Astrocyte (in vitro differentiated cells and primary cell): ENCODE measurements at places on chromosomes 3 and 15. TPM values are rescaled to one million over a fixed set of nuclear protein-coding genes. Genes with fewer than 3 reads are reported as not detected.
A peak's percentile ranks its signal among the peaks of the same experiment; 100 is the strongest.

GRCh38 chr3:192947421-192947820 is 29.8 kb upstream of the MB21D2 start:
- H3K36me3 ChIP-seq: no peaks in the 10 kb centered on the region
- DNase-seq: no peak
- H3K4me1 ChIP-seq: no peaks in the 10 kb centered on the region
- H3K27me3 ChIP-seq: no peaks in the 10 kb centered on the region
- H3K4me3 ChIP-seq: no peak overlapping the region

DNA sequence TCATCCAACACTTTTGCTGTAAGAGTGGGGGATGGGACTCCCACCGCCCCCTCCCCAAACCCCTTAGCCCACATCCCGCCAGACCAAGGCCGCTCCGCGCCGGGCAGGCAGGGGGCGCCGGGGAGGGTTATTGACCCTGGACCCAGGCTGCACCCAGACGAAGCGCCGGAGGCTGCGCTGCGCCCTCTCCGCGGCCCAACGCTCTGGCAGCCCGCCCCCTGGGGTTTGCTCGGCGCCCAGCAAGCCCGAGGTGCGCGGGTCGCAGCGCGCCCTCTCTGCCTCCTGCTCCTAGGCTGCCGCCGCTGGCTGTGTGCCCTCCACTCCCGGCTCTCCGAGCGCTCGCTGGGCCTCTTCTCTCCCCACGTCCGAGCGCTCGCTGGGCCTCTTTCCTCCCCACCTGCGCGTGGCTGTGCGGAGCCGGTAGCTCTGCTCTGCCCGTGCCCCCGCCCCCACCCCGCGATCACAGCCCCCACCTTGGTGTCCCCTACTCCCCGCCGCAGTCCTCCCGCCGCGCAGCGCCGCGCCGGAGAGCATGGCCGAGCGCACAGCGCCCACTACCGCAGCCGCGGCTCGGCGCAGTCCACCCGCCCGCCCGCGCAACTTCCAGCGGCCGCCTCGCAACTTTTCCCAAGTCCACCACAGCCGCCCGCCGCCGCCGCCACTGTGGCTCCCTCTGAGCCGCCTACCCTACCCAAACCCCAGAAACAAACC is 1.2 kb downstream of the MECOM start:
- H3K27ac ChIP-seq: peak overlapping the region; percentile 18
- no peaks in the 10 kb centered on the region for H3K36me3 ChIP-seq
- H3K4me1 ChIP-seq: peaks cover 18% of the 10 kb centered on the region
- DNase-seq: peak; percentile 51
- peaks cover 79% of the 10 kb centered on the region for H3K27me3 ChIP-seq

- peak; percentile 27 for DNase-seq
- H3K27ac ChIP-seq: no peak overlapping the region
- no peaks in the 10 kb centered on the region for H3K36me3 ChIP-seq
- no peaks in the 10 kb centered on the region for H3K4me1 ChIP-seq
- no peak overlapping the region for H3K4me3 ChIP-seq
- peaks cover 2% of the 10 kb centered on the region for H3K27me3 ChIP-seq
These were observed 90.4 kb upstream of the ASB14 start for GRCh38 chr3:57382933-57383332.

DAPK2 gene
- total RNA-seq: 0.52 and 0.60 TPM in 2 replicates

GRCh38 chr3:31356941-31357340 is 175.8 kb upstream of the STT3B start:
- H3K4me1 ChIP-seq: peaks cover 13% of the 10 kb centered on the region
- no peak overlapping the region for H3K4me3 ChIP-seq
- H3K27me3 ChIP-seq: no peaks in the 10 kb centered on the region
- no peak overlapping the region for H3K27ac ChIP-seq
- no peaks in the 10 kb centered on the region for H3K36me3 ChIP-seq

GRCh38 chr15:40064231-40064894 is 25.4 kb upstream of the SRP14 start:
- peak overlapping the region; percentile 75 for H3K27ac ChIP-seq
- H3K27me3 ChIP-seq: no peaks in the 10 kb centered on the region
- peak; percentile 62 for DNase-seq
- no peaks in the 10 kb centered on the region for H3K36me3 ChIP-seq
- H3K4me3 ChIP-seq: no peak overlapping the region
- H3K4me1 ChIP-seq: peaks cover 30% of the 10 kb centered on the region

- DNase-seq: no peak
- no peak overlapping the region for H3K27ac ChIP-seq
- no peak overlapping the region for H3K4me3 ChIP-seq
- H3K36me3 ChIP-seq: peaks cover 29% of the 10 kb centered on the region
These were observed 48.1 kb downstream of the KLHL25 start for GRCh38 chr15:85746641-85747040.

DNA sequence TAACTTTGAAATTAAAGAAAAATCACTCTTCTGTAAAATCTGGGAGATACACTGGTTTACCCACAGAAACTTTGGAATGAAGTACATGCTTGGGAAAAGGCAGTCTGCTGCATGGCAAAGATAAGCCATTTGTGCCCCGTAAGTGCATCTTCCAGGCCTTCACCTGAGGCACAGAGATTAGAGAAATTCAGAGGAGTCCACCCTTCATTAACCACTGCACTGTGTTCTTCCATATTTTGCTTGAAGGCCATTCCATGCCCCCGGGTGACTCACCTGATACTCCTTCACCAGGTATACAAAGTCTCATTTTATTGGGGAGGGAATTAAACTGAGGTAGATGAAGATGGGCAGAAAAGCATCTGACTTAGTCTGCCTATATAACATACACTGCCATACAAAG is 53.0 kb downstream of the CMSS1 start:
- H3K4me1 ChIP-seq: peaks cover 52% of the 10 kb centered on the region
- H3K36me3 ChIP-seq: peaks cover 22% of the 10 kb centered on the region
- DNase-seq: no peak
- no peak overlapping the region for H3K27ac ChIP-seq
- H3K4me3 ChIP-seq: no peak overlapping the region

ERC2 gene
- total RNA-seq: 4.1 and 7.4 TPM in 2 replicates

GRCh38 chr15:33152502-33153109 is 41.9 kb downstream of the FMN1 start:
- H3K36me3 ChIP-seq: no peaks in the 10 kb centered on the region
- H3K4me1 ChIP-seq: peaks cover 3% of the 10 kb centered on the region
- no peak overlapping the region for H3K4me3 ChIP-seq
- H3K27me3 ChIP-seq: no peaks in the 10 kb centered on the region
- H3K27ac ChIP-seq: no peak overlapping the region

BFSP2 gene
- total RNA-seq: not detected in 2 replicates

DNA sequence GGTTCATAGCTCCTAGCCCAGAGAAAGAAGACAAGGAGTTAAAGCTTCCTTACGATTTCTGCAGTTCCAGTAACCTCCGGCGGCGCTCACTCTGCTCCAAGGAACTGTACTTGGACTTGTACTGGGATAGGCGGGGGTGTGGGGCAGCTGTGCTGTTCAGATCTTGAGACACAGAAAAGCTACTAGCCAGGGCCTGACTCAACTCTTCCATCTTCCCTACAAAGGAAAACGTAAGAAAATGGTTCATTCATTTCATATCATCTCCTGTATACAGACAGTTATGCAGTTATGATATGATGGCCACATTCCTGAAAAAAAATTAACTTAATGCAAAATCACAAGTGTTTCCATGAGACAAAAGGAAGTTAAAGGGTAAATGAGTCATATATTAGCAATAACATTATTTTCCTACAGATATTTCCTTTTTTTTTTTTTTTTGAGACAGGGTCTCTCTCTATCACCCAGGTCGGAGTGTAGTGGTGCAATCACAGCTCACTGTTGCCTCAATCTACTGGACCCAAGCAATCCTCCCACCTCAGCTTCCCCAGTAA is 4.6 kb downstream of the SNUPN start:
- H3K4me3 ChIP-seq: no peak overlapping the region
- peak overlapping the region; percentile 79 for H3K27ac ChIP-seq
- peak; percentile 91 for DNase-seq
- peaks cover 21% of the 10 kb centered on the region for H3K36me3 ChIP-seq
- H3K27me3 ChIP-seq: no peaks in the 10 kb centered on the region
- H3K4me1 ChIP-seq: peaks cover 19% of the 10 kb centered on the region

NAA50 gene
- total RNA-seq: 141 and 151 TPM in 2 replicates

- no peak overlapping the region for H3K4me3 ChIP-seq
- no peak overlapping the region for H3K27ac ChIP-seq
- no peaks in the 10 kb centered on the region for H3K36me3 ChIP-seq
- H3K27me3 ChIP-seq: peaks cover 7% of the 10 kb centered on the region
- no peak for DNase-seq
These were observed 139.7 kb downstream of the NSMCE3 start for GRCh38 chr15:29129926-29130325.

MAGI1 gene
- total RNA-seq: 27.4 and 31.8 TPM in 2 replicates

DNA sequence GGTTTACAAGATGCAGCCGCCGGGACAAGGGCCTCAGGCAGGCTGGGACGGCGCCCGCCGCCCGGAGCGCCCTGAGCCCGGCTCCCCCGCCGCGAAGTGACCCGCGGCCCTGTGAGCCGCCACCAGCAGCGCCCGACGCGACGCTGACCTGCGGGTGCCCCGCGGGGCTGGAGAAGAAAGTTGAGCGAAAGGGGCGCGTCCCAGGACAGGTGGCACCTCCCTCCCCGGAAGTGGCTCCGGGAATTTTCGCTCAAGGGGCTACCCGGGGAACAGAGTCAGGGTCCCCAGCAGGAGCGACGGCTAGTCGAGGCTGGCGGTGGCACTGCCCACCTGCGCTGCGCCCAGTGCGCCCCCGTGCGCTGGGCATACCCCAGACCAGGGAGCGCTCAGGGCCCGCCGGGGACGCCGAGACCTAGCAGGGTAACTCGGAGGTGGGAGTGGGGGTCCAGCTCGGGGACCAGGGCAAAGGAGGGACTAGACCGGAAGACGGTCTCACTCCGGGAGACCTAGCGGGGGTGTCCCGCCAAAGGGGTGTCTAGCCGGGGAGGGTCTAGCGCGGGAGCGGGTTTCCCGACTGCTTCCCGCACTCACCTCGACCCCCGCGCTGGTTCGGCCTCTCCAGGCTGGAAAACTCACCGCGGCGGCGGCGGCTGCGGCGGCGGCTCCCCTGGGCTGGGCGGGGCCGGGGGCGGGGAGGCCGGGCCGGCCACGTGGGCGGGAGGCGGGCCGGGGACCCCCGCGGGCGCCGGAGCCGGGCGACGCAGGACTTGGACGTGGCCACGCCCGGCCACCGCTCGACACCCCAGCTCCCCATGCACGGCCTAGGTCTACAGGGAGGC is 18.4 kb downstream of the SPATA12 start:
- no peak for DNase-seq
- H3K4me1 ChIP-seq: peaks cover 10% of the 10 kb centered on the region
- H3K27ac ChIP-seq: no peak overlapping the region
- peak overlapping the region; percentile 78 for H3K4me3 ChIP-seq

TSEN2 gene
- 9.7 TPM in 2 replicates for total RNA-seq

GRCh38 chr15:78981532-78982313 is 36.9 kb upstream of the CTSH start:
- DNase-seq: no peak
- no peaks in the 10 kb centered on the region for H3K27me3 ChIP-seq
- no peak overlapping the region for H3K4me3 ChIP-seq
- H3K36me3 ChIP-seq: no peaks in the 10 kb centered on the region

DNA sequence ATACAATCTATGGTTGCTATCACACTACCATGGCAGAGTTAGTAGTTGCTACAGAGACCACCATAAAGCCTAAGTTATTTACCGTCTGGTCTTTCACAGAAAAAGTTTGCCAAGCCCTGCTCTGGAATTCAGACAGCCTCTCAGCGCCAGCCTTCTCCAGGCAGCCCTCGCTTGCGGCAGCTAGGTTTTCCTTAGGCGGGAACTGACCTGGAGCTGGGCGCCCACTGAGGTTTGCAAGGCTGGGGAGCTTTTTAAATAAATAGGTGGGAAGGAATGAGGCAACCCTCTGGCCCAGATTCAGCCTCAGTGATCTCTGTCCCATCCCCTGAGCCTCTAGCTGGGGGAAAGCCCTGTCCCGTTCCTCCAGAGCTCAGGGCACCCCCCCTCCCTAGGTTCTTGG is 1.2 kb downstream of the CTSH start:
- peaks cover 5% of the 10 kb centered on the region for H3K4me1 ChIP-seq
- peak; percentile 25 for DNase-seq
- peaks cover 17% of the 10 kb centered on the region for H3K27me3 ChIP-seq
- H3K36me3 ChIP-seq: no peaks in the 10 kb centered on the region

- peaks cover 11% of the 10 kb centered on the region for H3K4me1 ChIP-seq
- no peak overlapping the region for H3K4me3 ChIP-seq
- DNase-seq: no peak
- H3K27me3 ChIP-seq: no peaks in the 10 kb centered on the region
- no peak overlapping the region for H3K27ac ChIP-seq
These were observed 8.1 kb upstream of the IGDCC3 start for GRCh38 chr15:65385870-65386258.

C2CD4A gene
- total RNA-seq: not detected in 2 replicates

DLL4 gene
- total RNA-seq: 0.09 and 0.29 TPM in 2 replicates
